H1 (cell line): ENCODE measurements at places on chromosomes 5 and 9. TPM values are rescaled to one million over a fixed set of nuclear protein-coding genes. Genes with fewer than 3 reads are reported as not detected.

GRCh38 chr9:116005205-116005604 lies 148.4 kb upstream of the PAPPA start:
- no peaks in the 10 kb centered on the region for H3K27me3 ChIP-seq
- H3K4me1 ChIP-seq: no peaks in the 10 kb centered on the region
- H3K27ac ChIP-seq: no peak overlapping the region

Gene RCL1
- total RNA-seq: 29.5 and 29.7 TPM in 2 replicates

Gene HAND1
- total RNA-seq: not detected in 2 replicates

- no peak overlapping the region for H3K27ac ChIP-seq
- no peaks in the 10 kb centered on the region for H3K27me3 ChIP-seq
- peaks cover 15% of the 10 kb centered on the region for H3K4me1 ChIP-seq
- no peaks in the 10 kb centered on the region for H3K36me3 ChIP-seq
- no peak overlapping the region for H3K4me3 ChIP-seq
Observed at GRCh38 chr9:120846906-120847305, 4.2 kb upstream of the PSMD5 start.

DNA sequence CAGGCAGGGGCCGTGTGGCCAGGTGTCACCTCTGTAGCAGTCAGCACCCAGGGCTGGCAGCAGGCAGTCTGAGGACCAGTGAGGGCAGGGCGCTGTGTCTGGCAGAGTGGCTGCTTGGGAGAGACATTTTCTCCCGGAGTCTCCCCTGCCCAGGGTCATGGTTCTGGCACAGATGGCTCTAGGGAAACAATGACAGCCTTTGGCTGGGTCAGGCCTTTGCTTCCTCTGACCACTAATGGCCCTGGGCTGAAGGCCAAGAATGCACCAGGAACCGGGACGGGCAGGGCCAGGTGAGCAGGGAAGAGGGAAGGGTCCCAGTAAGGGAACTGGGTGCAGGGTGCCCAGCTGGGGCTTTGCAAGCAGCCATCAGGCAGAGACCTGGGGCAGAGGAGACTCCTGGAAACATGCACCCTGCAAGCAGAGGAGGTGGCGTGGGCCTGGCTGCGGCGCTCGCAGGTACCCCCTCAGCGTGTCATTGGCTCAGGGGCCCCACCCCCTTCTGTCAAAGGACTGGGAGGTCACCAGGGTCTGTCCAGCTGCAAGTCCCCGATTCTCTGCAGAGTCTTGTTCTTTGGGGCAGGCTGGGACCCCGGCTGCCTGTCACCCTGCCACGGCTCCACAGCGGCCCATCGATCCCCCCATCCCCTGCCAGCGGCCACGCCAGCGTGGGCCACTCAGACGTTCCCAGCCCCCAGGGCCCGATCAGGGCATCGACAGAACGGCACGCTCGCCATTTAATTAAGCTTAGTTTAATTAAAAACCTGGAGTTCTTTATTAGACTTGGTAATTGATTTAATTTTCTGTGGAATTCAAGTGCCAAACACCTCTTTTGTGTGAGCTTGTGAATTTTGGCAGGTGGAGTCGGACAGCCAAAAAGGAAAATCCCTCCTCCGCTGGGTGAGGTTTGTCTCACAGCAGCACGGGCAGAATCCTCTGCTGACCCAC lies 18.9 kb upstream of the TMEM250 start:
- peaks cover 5% of the 10 kb centered on the region for H3K4me1 ChIP-seq
- H3K27me3 ChIP-seq: peaks cover 4% of the 10 kb centered on the region
- no peaks in the 10 kb centered on the region for H3K36me3 ChIP-seq

DNA sequence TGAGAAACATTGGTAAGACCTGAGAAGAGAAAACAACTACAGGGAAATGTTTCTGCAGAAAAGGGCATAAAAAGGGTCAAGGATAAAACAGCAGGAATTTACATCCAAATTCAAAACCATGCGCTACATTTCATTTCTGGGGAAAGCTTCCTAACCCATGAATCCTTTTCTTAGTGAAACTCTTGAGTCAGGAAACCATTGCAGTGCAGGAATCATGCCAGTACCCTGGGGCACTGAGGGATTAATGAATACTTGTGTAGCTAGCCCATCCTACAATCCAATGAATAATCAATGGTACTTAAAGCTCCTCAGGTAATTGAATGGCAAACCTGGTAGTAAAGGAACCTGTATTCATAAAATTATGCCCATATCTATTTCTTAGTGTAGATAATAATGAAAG lies 580.5 kb downstream of the TLE1 start:
- H3K4me3 ChIP-seq: no peak overlapping the region
- no peaks in the 10 kb centered on the region for H3K36me3 ChIP-seq
- H3K27ac ChIP-seq: no peak overlapping the region
- no peaks in the 10 kb centered on the region for H3K27me3 ChIP-seq
- no peak for DNase-seq

Gene TMEM215
- 0.36 and 0.67 TPM in 2 replicates for total RNA-seq

DNA sequence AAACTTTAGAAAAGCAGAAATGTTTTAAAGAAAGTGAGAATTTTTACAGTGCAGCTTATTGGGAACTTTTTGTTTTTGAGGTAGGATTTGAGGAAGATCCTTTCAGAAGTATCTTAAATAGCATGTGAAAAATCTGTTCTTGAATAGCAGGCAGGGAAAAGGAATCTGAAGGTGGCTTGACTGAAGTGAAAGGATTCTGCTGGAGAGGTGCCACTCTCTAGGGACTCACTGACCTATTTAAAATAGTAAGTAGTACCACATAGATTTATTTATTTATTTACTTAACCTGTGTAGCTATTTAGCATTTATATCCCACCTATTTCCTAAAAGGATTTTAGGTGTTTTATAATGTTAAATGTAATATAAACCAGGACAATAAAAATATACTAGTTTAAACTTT lies 69.1 kb downstream of the NIPBL start:
- H3K27me3 ChIP-seq: no peaks in the 10 kb centered on the region
- DNase-seq: no peak
- no peaks in the 10 kb centered on the region for H3K4me1 ChIP-seq
- H3K36me3 ChIP-seq: no peaks in the 10 kb centered on the region
- no peak overlapping the region for H3K27ac ChIP-seq
- H3K4me3 ChIP-seq: no peak overlapping the region

Gene N4BP3
- total RNA-seq: 36.0 and 39.2 TPM in 2 replicates

DNA sequence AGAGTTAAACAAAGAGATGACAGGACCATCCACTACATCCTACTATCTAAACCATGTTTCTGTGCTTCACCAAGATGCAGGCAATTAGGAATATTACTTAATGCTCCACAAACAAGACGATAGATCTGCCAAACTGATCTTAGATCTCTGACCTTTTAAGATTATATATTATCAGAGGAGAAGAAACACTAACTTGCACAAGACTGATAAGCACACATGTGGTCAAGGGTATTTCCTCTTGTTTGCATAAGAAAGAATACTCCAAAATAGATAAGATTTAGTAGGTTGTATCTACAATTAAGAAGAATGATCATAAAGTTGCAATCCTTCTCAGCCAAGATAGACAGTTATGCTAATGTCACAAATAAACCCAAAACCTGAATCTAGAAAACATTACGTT lies 601.0 kb upstream of the ACO1 start:
- no peak for DNase-seq
- no peaks in the 10 kb centered on the region for H3K4me1 ChIP-seq
- H3K27ac ChIP-seq: no peak overlapping the region
- H3K27me3 ChIP-seq: no peaks in the 10 kb centered on the region
- no peak overlapping the region for H3K4me3 ChIP-seq
- no peaks in the 10 kb centered on the region for H3K36me3 ChIP-seq

Gene EQTN
- total RNA-seq: 0.52 TPM in 1 of 2 replicates, not detected in the other

DNA sequence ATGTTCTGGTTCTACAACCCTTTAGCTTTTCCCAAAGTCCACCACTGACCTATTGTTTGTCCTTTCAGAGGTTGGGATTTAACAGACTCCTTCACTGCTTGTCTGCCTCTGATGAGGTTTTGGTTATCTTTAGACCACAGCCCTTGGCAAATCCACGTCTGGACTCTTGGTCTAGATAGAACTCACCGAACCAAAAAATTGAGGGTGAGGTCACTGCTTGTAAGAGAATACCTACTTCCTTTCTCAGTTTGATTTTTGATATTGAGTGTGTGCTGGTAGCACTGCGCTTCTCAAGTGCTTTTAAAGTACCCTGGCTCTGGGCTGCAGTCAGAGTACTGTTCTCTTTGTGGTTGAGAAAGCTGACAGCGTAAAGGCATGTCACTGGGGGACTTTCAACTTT lies 61.7 kb downstream of the JMY start:
- DNase-seq: no peak
- H3K4me1 ChIP-seq: no peaks in the 10 kb centered on the region
- no peaks in the 10 kb centered on the region for H3K27me3 ChIP-seq
- peaks cover 4% of the 10 kb centered on the region; the same call in 1 of the 2 replicates for H3K36me3 ChIP-seq

- H3K27ac ChIP-seq: no peak overlapping the region
- H3K4me3 ChIP-seq: no peak overlapping the region
- H3K27me3 ChIP-seq: no peaks in the 10 kb centered on the region
- no peaks in the 10 kb centered on the region for H3K36me3 ChIP-seq
- no peaks in the 10 kb centered on the region for H3K4me1 ChIP-seq
Observed at GRCh38 chr5:96597438-96598020, 64.6 kb upstream of the CAST start.

Gene HSPA5
- 352 and 354 TPM in 2 replicates for total RNA-seq

DNA sequence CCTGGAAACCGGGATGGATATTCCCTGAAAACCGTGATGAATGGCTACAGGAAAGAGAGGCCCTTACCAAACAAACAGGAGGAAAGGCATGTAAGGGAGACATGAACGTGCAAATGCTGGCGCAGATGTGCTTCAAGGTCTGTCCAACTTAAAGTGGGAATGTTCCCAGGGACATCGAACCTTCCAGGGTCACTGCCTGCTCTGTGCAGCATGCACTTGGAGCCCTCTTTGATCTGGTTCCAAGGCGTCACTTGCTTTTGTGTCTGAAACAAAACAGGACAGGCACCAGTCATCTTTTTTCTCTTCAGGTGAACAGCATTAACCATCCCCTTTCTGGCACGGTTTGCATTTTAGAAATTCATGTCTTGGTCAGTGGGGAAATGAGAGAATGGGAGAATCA lies 479.4 kb downstream of the RASEF start:
- no peaks in the 10 kb centered on the region for H3K4me1 ChIP-seq
- no peak overlapping the region for H3K4me3 ChIP-seq
- H3K36me3 ChIP-seq: no peaks in the 10 kb centered on the region; the same call in 1 of the 2 replicates
- DNase-seq: no peak

GRCh38 chr5:135979510-135979909 lies 24.7 kb upstream of the LECT2 start:
- no peak overlapping the region for H3K27ac ChIP-seq
- no peak overlapping the region for H3K4me3 ChIP-seq
- no peaks in the 10 kb centered on the region for H3K27me3 ChIP-seq
- DNase-seq: no peak

DNA sequence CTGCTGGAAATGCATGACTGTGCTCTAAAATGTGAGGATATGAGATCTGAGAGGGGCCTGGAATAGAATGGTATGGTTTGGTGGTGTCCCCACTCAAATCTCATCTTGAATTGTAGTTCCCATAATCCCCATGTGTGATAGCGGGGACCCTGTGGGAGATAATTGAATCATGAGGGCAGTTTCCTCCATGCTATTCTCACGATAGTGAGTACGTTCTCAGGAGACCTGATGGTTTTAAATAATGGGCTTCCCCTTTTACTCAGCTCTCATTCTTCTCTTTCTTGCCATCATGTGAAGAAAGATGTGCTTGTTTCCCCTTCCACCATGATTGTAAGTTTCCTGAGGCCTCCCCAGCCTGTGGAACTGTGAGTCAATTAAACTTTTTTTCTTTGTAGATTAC lies 133.6 kb upstream of the ADAMTS16 start:
- no peak overlapping the region for H3K27ac ChIP-seq
- no peak for DNase-seq
- H3K4me1 ChIP-seq: no peaks in the 10 kb centered on the region
- no peaks in the 10 kb centered on the region for H3K36me3 ChIP-seq
- H3K27me3 ChIP-seq: no peaks in the 10 kb centered on the region
